Memory B cell (primary cell): ENCODE measurements at places on chromosomes 11 and 22.

DNA sequence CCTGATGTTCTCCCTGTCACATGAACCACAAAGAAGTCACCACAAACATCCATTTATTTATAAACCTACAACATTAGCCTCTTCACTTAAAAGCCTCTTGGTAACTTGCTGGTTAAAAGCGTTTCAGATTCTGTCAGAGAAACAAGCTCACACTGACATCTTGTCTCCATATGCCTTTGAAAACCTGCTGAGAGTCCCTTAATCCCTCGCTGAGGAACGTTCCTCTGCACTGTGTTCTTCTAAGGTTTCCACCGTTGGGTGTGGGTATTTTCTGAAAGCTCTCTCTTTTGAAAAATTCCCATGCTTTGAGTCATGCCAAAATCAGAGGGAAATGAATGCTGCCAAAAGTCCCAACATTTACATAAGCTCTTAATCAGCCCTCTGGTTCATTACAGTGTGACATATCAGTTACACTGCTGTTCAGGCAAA lies 149.8 kb downstream of the CCDC34 start:
- DNase-seq = no peak

DNA sequence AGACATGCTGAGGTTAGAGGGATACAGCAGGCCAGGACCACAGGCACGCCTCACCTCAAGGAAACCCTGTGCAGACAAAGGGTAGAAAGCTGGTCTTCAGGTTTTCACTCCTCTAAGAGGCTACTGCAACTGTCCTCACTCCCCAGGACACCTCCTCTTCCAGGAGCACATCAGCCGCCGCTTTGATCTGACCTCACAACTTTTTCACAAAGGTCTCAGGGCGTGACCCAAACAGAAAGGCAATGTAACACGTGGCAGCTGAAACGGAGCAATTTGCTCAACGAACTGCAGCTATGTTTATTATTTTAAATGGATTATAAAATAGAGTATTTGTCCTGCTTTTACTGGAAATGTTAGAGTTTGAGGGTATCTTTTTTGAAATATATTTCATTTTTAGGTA lies 46.1 kb downstream of the LARGE1 start:
- no peak for DNase-seq

- no peak for DNase-seq
Observed at GRCh38 chr11:76752321-76753143, 30.6 kb upstream of the TSKU start.

DNA sequence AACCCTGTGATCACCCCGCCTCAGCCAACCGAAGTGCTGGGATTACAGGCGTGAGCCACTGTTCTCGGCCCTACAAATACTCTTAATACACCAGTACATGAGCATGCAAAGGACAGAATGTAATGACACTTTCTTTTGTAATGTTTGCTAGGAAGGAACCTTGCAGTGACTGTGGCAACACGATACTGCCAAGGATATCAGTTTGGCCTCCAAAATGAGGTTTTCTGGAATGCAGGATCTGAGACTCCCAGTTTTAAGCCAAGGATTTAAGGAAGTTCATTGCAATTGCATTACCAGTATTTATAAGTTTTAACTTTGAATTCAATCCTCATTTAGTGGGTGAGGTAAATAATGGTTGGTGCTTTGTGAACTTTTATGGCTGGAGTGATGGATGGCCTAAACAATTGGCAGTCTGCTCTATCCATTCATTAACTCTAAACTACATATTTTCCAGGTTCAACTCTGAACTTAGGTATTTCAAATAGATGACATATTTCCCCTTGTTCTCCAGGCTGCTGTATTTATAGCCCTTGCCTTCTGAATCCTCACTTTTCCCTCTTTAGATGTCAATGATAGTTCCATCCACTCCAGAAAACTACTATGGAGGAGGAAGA lies 330.3 kb downstream of the C11orf87 start:
- no peak for DNase-seq

DNA sequence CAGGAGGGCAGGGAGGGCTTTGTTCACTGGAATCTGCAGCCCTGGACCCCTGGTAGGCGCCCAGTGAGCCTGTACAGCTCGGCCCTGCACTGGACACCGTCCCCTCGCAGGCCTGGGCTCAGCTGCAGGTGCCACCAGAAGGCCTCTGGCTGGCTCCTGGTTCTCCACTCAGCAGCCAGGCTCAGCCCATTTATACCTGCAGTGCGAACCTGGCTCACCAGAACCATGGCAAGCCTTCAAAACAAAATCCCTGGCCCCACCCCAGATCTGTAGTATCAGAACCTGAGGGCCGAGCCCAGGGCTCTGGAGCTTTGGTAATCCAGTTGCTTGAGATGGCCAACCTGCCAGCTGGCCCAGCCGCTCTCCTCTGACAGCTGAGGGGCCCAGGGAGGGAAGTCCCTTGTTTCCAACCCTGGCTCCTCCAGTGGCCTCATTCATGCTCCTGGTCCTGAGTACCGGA lies 870 bp upstream of the FREY1 start:
- no peak for DNase-seq

- no peak for DNase-seq
Observed at GRCh38 chr11:1918436-1919315, 827 bp upstream of the TNNT3 start.

DNA sequence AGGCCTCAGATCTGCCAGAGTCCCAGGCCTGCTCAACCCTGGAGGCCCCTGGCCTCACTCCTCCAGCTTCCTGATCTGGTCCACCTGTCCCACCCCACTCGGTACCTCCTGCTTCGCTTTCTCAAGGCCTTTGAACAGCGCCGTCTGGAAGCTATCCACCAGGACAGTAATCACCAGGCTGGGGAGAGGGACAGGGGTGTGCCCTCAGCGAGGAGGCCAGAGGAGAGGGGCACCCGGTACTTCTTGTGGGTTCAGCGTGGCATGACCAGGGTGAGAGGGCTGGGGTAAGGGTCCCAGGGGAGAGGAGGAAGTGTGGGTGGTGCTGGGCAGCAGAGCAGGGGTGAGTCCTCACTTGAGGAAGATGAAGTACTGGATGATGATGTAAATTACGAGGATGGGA lies 6.1 kb downstream of the CATSPER1 start:
- DNase-seq = no peak

- no peak for DNase-seq
Observed at GRCh38 chr22:48883211-48883960, 944.3 kb downstream of the BRD1 start.

- no peak for DNase-seq
Observed at GRCh38 chr11:70489276-70489675, 90.9 kb downstream of the CTTN start.

DNA sequence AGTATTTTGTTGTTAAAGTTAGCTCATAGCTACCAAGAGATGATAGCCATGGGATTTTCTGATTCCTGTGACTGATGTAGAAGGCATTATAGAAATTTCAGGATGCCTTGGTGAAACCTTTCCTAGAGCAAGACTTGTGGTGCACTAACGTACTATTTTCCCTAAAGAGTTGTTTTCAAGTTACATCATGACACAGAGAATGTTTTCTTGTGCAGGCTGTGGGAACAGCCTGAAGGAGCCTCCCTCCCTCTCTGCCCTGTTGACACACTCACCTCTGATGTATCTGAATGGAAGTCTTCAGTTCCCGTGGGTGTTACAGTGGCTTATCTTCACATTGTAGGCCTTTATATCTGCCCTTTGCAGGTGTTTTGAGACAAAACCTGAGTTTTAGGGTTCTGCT lies 121.6 kb downstream of the LDLRAD3 start:
- DNase-seq = no peak

DNA sequence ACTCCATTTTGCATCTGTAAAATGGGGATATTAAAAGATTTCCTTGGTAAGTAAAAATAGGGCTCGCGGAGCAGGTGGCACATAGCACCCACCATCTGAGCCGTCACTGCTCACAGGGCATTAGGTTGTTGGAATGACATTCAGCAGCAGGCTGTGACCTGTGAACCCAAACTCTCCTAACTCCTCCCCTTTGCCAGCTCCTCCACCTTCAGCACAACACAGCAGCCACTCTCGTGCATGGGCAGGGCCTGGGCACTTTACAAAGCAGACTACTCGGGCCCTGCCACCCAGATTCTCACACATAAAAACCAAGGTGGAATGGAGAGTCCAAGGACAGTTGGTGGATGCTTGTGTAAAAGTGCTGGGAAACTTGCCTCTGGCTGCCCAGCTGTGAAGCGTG lies 77.2 kb downstream of the FLI1 start:
- no peak for DNase-seq

DNA sequence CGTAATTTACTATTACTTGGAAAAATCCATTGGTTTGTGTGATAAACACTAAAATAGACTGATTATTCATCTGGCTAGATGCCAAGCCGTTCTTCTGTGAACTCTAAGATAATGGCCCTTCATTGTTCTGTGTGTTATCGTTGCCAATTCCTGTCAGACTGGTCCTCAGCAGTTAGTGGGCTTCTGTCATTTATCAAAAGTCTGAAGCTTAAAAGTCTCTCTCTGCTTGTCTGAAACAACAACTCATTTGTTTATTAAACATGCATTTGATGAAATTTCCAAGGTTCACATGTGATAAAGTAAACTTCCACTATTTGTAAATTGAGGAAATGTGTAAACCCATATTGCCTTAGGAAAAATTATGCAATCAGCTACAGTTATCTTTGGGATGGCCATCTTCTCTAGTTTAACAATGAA lies 21.1 kb upstream of the RDX start:
- no peak for DNase-seq

DNA sequence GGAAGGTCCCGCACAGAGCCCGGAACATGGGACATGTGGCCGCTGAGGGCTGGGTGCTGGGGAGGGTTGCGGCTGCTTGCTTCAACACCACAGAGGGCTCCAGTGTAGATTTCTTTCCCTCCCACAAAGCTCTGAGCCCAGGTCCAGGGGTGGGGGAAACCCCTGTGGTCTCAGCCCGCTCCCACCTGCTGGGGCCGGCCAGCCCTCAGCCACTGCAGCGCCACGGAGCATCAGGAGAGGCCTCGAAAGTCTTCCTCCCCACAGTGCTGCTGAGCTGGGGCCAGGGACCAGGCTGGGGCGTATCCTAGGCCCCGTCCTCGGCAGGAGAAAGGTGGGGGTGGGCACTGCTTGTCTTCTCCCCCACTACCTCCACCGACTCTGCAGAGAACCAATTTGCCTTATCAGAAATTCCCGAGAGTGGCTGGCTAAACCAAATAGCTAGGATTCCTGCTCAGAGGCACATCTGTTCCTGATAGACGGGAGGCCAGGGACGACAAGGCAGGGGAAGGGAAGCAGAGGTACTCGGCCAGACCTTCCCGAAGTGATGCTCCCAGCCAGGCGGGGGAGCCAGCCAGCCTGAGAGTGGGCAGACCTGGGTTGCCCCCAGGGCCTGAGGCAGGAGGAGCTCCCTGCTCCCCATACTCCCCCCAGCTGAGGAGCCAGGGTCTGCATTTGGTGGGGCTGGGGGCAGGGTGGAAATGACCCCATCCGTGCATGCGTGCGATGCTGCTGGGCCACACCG lies 18.7 kb downstream of the IGF2 start:
- DNase-seq = no peak

- DNase-seq = no peak
Observed at GRCh38 chr22:30325065-30325720, 1.5 kb downstream of the TBC1D10A start.

DNA sequence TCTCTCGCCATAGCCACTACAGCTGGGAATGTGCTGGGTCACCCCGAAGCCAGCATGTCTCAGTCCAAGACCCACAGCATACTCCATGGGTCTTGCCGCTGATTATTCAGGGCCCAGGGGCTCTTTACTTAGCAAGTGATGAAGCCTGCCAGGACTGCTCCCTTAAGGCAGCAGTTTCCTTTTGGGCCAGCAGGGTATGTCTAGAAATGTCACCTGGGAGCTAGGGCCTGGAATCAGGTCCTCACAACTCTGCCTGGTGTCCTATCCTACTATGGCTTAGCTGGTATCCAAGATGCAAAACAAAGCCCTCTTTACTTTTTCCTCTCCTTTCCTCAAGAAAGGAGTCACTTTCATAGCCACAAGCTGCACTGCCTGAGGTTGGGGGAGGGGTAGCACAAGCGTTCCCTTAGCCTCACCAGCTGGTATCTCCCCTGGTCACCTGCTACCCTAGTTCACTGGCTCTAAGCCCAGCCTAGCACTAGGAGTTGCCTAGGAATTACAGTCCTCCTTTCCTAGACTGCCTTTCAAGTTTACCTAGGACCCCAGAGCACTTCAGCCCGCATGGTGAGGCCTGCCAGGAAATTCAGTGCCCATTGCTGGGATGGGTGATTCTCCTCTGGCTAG lies 22.6 kb upstream of the NCR3LG1 start:
- no peak for DNase-seq

DNA sequence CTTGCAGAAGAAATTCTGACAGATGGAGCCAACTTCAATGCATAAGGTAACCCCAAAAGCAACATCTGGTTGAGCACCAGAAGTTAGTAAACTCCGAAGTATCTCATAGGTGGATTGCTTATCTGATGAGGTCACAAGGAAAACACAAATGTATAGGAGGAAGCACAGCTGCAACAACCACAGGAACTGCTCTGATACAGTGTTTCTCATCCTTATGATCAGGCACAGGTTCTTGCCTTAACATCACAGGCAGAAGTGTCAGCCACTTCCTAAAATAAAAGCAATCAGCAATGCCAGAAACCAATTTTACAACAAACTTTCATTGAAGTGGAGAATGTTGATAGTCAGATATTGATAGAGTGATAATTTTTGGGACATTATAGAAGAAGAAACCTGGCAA lies 530.3 kb upstream of the FAT3 start:
- DNase-seq = no peak

DNA sequence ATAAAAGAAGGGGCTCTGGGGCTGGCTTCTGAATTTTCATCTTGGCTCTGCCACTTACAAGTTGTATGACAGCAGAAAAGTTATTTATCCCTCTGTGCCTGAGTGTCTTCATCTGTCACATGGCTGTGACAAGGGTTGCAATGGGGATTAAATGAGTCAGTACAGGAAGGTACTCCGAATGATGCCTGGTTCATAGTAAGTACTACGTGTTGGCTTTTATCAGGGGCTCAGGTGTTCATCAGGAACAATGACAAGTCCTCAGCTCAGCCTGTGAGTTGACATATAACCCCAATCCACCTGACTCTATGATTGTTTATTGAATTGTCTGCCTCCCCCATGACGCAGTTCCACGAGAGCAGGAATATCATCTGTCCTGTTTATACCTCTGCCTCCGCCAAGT lies 45.7 kb downstream of the PAMR1 start:
- DNase-seq = no peak

- no peak for DNase-seq
Observed at GRCh38 chr11:112655371-112655770, 305.8 kb upstream of the NCAM1 start.

- no peak for DNase-seq
Observed at GRCh38 chr11:81792416-81792815, 941.2 kb downstream of the FAM181B start.

GRCh38 chr11:29676993-29677392 lies 339.8 kb downstream of the KCNA4 start:
- no peak for DNase-seq

- DNase-seq = no peak
Observed at GRCh38 chr11:118448294-118448693, 12.0 kb downstream of the KMT2A start.

DNA sequence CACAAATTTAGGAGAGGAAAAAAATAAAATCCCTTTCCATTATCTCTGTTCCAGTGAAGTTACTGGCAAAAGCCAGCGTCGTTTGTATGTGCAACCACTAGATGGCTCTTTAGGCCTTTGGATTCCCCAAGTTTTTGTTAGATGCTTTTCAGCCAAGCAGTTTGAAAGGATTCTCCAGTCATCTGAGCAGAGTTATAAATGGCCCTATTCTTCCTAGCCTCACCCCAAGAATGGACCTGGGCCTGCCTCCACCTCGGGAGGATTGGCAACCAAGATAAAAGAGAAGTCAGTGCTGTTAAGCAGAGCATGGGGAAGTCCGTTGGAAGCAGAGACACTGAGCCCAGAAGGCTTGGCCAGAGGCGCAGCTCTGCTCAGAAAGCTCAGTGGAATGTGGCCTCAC lies 15.4 kb downstream of the FAM181B start:
- DNase-seq = no peak
